Activated T-helper 2 cell treated with anti-CD3 and anti-CD28 coated beads, Interferon-gamma antibody, Interleukin-2, Interleukin-4, amounts not matched to agents 10 μg/mL and 5 μg/mL and 100 μg/mL, durations not matched to agents 14 hours and 24 hours and 36 hours (primary cell): ENCODE measurements at places on chromosomes 12 and 14.

GRCh38 chr14:51844081-51844881 lies 16.1 kb upstream of the GNG2 start:
- DNase-seq: no peak

DNA sequence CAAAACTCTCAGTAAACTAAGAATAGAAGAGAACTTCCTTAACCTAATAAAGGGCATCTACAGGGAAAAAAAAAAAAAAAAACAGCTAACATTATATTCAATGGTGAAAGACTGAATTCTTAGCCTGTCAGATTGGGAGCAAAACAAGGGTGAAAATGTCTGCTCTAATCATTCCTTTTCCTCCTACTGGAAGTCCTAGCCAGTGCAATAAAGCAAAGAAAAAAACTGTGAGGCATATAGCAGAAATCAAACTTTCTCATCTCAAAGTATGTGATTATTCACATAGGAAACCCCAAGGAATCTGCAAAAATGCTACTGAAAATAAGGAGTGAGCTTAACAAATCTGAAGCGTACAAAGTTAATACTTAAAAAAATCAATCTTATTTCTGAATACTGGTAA lies 170.7 kb downstream of the NUAK1 start:
- DNase-seq: no peak

GRCh38 chr12:132226604-132227003 lies 82.3 kb downstream of the NOC4L start:
- DNase-seq: no peak

DNA sequence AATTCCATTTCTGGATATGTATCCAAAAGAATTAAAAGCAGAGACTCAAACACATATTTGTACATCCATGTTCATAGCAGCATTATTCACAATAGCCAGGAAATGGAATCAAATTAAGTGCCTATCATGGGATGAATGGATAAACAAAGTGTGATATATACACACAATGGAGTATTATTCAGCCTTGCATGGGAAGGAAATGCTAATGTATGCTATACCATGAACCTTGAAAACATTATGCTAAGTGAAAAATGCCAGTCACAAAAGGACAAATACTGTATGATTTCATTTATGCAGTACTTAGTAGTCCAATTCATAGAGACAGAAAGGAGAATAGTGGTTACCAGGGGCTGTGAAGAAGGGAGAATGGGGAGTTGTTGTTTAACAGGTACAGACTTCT lies 32.1 kb upstream of the CSRNP2 start:
- DNase-seq: no peak

GRCh38 chr14:103708750-103709187 lies 6.5 kb downstream of the XRCC3 start:
- DNase-seq: no peak

GRCh38 chr12:116358893-116359761 lies 81.6 kb upstream of the MED13L start:
- peak; percentile 55 for DNase-seq

DNA sequence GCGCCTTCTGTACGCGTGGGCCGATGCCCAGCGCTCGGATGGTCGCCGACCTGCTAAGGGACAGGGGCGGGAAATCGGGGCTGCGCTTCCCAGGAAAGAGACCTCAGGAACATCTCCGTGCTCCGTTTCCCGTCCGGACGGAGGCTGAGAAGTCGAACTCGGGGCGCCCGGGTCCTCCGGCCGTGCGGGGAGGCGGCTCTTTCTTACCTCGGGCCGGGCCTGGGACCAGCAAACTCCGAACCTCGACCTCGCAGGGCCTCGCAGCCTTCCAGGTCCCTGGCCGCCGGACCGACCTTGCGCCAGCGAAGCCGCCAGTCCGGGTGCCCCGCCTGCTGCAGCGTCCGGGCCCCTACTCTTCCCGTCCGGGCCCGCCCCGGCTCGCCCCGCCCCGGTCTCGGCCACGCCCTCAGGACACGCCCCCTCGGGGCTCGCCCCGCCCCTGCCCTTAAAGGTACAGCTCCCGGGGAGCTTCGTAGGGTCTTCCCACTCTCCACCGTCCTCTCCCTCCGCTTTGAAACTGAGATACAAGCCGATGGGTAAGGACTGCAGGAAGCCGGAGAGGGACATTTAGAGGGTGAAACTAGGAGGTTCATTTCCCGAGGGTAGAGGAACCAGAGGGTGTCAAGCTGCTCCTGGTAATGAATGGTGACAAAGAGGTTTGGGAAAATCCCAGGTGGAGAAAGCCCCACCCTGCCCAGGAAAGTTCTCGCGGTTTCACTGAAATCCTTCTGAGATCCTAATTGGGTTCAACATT lies at the start of gene SLC8B1:
Gene SLC8B1 (minus strand): TSS at position 324 of the 754 bp plus-strand sequence. CDS start 2,231 bp downstream, outside the sequence.
- peak; percentile 77 for DNase-seq

- no peak for DNase-seq
Measured at GRCh38 chr12:16076557-16076956, 165.4 kb downstream of the DERA start.

DNA sequence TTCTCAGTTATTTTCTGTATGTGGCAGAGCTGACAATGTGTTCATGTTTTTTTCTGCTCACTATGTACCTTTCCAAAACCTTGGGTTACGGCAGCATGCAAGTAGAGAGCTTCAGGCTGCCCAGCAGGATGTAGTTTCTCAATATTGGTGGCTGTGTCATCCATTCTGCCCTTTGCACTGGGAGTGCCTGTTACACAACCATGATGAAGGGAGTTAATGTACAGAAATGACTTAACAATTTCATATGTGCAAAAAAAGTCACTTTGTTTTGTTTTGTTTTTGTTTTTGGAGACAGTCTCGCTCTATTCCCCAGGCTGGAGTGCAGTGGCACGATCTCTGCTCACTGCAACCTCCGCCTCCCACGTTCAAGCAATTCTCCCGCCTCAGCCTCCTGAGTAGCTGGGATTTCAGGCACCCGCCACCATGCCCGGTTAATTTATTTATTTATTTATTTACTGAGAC lies 6.1 kb upstream of the CNIH1 start:
- no peak for DNase-seq

DNA sequence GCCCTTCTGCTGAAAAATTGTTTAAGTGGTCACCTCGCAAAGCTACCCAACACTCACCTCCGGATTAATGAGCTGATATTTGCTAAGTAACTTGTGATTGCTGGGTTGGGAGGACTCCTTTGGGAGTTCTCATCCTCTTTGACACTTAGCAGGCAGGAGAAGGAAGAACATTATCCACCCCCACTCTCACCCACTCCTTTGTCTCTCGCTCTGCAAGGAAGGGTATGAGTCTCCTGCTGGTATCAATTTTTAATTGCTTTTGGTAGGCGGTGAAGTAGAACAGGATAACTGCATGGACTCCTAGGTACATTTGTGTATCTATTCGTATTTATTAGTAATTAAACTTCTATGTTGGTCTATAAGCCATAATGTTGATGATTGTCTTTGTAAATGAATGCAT lies 6.9 kb upstream of the ABHD12B start:
- DNase-seq: no peak

GRCh38 chr12:108131035-108131434 lies 1.9 kb downstream of the WSCD2 start:
- no peak for DNase-seq

- DNase-seq: no peak
Measured at GRCh38 chr14:75876530-75876929, 105.3 kb downstream of the TGFB3 start.

DNA sequence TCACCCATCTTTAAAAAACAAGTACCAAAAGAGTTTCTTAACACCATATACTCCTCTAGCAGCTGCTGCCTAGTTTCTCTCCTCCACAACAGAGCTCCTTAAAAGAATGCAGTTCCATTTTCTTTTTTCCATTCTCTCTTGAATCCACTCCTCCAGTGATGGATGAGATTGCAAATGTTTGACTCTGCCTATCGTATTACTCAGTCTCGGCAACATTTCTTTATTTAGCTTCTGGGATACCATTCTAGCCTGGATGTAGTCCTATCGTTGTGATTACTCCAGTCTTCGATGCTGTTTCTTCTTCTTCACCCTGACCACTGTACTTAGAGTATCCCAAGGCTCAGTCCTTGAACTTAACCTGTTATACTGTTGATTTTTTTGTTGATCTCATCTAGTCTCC lies 30.8 kb downstream of the CAND1 start:
- DNase-seq: no peak

DNA sequence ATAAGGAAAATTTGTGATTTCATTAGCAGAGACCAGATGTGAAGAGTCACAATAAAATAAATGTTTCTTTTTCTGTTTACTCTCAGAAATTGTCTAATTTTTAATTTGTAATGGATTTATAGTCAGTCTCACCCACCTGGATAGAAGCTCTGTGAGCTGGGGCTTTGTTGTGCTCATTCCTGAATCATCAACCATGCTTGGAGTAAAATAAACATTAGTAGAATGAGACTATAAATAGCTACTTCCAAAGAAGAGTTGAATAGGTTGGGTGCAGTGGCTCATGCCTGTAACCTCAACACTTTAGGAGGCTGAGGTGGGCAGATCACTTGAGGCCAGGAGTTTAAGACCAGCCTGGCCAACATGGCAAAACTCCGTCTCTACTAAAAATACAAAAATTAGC lies 185.3 kb upstream of the FBXO33 start:
- no peak for DNase-seq

- DNase-seq: no peak
Measured at GRCh38 chr12:991350-992333, 619 bp downstream of the ERC1 start.

DNA sequence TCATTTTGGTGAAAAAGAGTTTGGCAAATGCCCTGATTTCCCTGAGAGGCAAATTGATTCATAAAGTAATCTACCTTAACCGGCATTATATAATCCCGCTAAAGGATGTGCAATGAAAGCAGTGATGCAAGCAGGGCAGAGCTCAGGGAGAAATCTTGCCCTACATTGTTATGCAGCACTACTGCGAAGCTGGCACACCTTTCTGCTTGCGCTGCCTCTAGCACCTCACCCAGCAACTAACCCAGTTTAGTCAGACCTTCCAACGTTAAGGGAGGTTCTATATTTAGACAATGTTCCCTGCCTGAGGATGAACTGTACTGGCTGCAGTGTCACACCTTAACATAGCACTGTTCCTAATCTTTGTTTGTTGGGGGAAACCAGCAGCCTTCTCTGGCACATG lies 60.8 kb upstream of the CCDC196 start:
- DNase-seq: no peak

DNA sequence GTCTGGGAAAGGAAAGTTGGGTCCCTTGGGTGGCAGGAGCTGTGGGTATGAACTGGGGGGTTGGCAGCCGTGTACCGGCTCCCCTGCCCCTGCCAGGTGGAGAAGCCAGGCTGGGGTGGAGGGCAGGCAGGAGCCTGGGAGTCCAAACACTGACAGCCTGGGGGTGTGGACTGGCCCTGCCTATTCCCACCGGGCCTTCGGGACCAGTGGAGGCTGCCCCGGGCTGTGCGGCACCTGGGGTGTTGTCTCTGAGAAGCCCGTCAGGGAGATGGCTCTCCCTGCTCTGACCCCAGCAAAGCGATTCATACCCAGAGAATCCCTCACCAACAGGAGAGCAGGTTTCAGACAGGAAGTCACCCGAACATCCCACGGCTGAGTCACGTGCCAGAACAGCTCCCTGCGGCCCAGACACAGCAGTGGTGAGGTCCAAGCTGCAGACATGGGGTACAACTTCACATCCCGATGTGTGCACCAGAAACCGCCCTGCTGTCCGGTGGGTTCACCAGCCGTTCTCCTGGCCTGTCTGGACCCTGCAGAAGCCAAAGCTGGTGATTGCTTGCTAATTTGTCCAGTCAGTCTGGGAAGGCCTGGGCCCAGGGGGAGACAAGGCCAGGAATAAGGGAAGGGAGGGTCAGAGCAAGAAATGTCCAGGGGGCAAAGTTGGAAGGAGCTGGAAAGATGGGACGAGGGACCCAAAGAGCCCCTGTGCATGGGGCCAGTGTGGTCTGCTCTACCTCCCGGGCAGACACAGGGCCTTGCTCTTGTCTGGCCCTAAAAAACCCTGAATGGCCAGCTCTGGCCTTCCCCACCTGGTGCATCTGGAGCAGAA lies 2.1 kb upstream of the GPR132 start:
- peak; percentile 41 for DNase-seq

- DNase-seq: no peak
Measured at GRCh38 chr12:100372853-100373640, 16.2 kb downstream of the SLC17A8 start.

DNA sequence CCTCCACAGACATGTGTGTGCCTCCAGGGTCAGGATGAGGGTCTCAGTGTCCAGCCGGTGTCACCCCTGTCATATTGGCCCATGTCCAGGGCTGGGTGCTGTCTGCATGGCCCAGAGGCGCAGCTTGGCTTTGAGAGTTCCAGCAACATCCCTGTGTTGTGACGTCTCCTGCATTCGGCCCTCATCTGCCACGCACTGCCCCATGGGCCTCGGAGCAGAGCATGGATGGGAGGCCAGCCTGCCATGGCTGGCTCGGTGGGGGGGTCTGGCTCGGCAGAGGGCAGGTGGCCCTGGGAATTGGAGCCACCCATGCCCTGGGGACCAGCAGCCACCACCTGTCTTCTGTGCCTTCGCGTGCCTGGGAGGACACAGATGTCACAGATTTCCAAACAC lies 10.8 kb upstream of the TEX22 start:
- DNase-seq: no peak

GRCh38 chr14:97948841-97949240 lies 1151.7 kb downstream of the VRK1 start:
- DNase-seq: no peak

DNA sequence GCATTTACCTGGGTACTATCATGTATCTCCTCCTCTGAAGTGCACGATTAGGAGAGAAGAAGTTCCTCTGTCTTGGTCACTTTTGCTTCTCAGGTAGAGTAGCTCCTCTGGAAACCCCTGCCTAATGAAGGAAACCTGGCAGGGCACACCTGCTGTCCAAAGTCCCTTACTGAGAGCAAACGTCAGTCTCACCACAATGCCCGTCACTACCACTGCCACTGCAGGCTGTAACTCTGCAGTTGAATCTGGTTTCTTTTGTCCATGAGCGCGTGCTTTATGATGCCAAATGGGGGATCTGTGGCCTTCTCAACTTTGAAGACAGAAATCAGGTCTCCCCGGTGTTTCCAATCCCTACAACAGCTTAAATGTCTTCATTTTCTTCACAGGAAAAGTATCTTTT lies 1068.6 kb downstream of the BCL11B start:
- DNase-seq: no peak

GRCh38 chr14:39641224-39641623 lies 209.0 kb upstream of the FBXO33 start:
- DNase-seq: no peak

DNA sequence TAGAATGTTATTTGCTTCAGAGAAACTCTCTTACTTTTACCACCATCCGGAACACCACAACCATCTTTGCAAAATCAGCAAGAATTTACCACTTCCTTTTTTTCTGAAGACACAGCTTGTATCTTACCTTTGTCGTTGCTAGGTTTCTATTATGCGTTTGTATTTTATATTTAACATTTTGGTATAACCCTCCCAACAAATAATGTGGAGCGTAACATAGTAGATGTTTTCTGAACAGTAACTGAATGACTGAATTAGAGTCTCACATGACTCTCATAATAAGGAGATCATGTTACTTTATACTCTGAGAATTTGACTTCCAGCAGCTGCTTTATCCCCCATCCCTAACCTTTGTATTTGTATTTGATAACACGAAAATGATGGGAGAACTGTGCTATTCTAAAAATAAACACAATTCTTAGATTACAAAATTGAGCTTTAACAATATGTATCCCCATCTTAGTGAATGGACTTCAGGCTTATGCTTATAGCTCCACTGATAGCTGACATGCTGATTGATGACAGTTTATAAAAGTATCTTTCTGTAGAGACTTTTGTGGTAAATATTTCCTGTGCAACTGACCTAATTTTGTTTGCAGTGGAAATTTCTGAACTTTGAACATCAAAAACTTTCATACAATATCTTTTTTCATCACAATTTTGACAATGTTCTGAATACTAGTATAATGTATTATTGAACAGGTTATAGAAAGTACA lies 7.9 kb upstream of the KLRB1 start:
- DNase-seq: no peak

- DNase-seq: no peak
Measured at GRCh38 chr12:23493672-23494071, 455.8 kb downstream of the SOX5 start.
